IMR-90 (cell line): ENCODE measurements at places on chromosomes 4 and X. TPM values are rescaled to one million over a fixed set of nuclear protein-coding genes. Genes with fewer than 3 reads are reported as not detected.
A peak's percentile ranks its signal among the peaks of the same experiment; 100 is the strongest.

DNA sequence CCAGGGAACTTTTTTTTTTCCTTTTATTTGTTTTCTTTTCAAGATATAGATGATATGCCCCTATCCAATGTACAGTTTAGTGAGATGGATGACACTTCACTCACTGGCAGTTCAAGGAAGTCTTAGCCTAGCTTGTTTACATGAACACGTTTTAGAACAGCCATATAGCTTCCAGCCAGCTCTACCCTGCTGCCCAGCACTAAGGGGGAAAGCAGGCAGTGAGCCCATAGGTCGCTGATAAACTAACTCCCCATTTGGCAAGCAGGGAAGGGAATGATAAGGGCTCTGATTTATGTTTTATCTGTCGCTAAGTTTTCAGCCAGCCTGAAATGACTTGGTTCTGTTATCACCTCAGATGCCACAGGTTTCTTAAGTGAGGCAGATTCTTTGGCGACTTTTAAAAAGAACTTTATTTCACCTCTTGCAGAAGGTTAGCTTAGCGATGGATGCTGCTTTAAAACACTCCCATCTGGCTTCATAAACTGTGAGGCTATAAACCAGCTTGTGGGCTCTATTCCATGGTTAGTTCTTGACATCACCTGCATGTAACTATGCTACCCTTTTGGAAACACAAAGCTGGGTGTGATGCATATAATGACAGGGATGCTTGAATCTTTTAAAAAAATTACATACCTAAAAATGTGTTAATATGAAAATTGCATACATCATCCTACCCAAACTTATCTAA, 348.4 kb downstream of the FBXO8 start:
- H3K36me3 ChIP-seq = no peaks in the 10 kb centered on the region
- no peaks in the 10 kb centered on the region for H3K4me1 ChIP-seq
- no peak overlapping the region for H3K27ac ChIP-seq
- H3K4me3 ChIP-seq = no peak overlapping the region
- DNase-seq = no peak

- H3K27me3 ChIP-seq = no peaks in the 10 kb centered on the region
- H3K36me3 ChIP-seq = no peaks in the 10 kb centered on the region
- no peak for DNase-seq
- no peak overlapping the region for H3K4me3 ChIP-seq
- no peak overlapping the region for H3K27ac ChIP-seq
- no peaks in the 10 kb centered on the region for H3K4me1 ChIP-seq
Measured at GRCh38 chr4:81565142-81565870, 93.6 kb upstream of the RASGEF1B start.

DNA sequence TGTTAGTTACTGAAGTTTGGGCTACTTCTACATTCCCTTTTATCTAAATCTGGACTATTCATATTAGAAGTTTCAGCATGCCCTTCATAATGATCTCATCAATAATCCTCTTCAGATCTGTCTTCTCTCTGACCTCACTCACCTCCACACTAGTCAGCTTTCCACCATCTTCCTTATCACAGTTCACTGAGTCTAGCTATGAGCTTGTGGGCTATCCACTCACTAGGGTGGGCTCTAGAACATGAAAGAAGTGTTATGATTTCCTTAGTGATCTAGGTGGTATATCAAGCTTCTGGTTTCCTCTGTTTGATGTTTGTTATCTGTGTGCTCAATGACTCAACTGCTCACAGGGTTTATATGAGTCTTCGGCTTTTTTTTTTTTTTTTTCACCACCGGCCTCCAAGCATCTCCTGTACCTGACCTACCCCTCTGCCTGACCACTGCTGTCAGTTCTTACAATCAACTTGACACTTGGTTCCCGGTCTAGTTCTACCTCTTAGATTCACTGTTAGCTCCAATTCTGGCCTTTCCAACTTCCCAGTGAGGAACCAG, 103.1 kb downstream of the PAPSS1 start:
- DNase-seq = peak; percentile 13
- no peaks in the 10 kb centered on the region for H3K27me3 ChIP-seq
- no peak overlapping the region for H3K4me3 ChIP-seq
- peaks cover 8% of the 10 kb centered on the region; the same call in 1 of the 2 replicates for H3K4me1 ChIP-seq

DNA sequence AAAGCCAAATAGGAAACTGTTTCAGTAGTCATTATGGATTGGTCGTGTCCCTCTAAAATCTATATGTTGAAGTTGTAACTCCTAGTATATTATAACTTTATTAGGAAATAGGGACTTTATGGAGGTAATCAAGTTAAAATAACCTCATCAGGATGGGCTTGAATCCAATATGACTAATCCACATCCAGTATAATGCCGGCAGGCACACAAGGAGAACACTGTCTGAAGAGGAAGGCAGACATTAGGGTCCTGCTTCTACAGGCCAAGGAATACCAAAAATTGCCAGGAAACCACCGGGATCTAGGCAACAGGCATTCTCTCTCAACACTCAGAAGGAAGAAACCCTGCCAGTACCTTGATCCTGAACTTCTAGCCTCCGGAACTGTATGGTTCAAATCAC, 130.3 kb downstream of the ATP10D start:
- H3K27me3 ChIP-seq = no peaks in the 10 kb centered on the region
- no peak overlapping the region for H3K27ac ChIP-seq

DNA sequence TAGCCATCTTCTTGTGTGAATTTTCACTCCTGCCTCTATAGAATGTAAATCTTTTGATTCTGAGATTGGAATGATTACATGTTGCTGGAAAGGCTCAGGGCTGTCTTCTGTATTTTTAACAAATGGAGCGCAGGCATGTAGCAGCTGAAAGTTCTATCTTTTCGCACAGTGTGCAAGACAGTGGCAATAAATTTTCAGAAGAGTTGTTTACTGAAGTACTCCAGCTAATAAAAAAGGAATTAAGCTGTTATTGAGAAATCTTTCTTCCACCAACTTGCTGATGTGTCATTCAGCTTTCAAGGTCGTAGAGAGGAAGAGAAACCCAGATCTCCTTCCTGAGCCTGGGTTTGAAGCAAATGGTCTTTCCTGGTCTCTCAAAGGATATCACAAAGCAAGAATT, 122.0 kb upstream of the PUDP start:
- peak; percentile 58 for DNase-seq
- no peak overlapping the region for H3K4me3 ChIP-seq

DNA sequence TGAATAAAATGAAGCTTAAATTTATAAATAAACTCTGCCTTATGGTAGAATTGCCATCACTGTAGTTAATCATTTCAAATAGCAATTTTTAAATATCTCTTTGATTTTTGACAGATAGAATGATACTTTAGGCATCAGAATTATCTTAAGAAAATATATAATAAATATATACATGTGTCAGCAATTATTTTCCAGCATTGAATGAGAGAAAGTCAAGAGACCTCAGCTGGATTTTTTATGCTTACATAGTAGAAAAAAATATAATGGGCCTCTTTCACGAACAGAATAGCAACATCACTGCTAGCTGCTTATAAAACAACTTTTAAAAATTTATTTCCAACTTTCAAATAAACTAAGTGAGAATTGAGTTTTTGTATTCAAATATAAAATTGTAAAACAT, 424.0 kb upstream of the MAGEB16 start:
- H3K4me3 ChIP-seq = no peak overlapping the region
- H3K4me1 ChIP-seq = no peaks in the 10 kb centered on the region
- H3K36me3 ChIP-seq = no peaks in the 10 kb centered on the region
- DNase-seq = no peak
- no peak overlapping the region for H3K27ac ChIP-seq

GRCh38 chrX:147680251-147680650, 231.5 kb upstream of the FMR1 start:
- H3K27ac ChIP-seq = no peak overlapping the region
- no peaks in the 10 kb centered on the region for H3K27me3 ChIP-seq
- no peaks in the 10 kb centered on the region for H3K36me3 ChIP-seq
- H3K4me3 ChIP-seq = no peak overlapping the region

DNA sequence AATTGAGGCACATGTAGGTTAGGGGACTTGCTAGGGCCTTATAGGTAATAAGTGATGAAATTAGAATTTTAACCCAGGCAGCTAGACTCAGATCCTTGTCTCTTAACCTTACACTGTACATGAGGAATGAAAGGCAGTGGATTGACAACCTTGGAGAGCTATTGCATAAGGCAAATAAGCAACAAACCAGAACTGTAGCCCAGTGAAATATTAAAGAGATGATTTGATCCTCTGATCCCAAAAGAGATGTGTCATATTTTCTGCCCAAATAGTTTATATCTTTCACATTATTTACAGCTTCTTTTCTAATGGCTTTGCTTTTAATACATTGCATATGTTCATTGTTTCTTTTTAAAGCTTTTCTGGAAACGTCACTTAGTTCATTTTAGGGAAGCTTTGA, 252.6 kb downstream of the ANK2 start:
- H3K27me3 ChIP-seq = no peaks in the 10 kb centered on the region
- H3K27ac ChIP-seq = no peak overlapping the region
- H3K36me3 ChIP-seq = no peaks in the 10 kb centered on the region
- no peaks in the 10 kb centered on the region for H3K4me1 ChIP-seq
- H3K4me3 ChIP-seq = no peak overlapping the region

DNA sequence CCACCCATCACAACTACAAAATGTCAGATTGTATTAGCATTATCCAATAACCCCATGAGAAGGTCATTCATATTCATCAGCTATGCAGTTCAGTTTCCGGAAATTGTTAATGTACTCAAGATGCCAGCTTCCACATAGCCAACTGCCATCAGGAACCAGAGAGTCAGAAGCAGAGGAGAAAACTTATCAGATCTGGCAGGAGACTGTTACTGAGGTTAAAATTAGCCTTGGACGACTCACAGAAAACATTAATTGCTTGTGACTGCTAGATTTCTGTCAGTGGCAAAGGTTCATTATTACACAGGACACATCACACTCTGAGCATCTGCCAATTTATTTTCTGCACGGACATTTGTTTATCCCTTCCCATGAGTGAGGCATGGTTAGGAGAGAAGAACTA, 352.8 kb downstream of the DHRSX start:
- H3K4me3 ChIP-seq = no peak overlapping the region
- H3K36me3 ChIP-seq = no peaks in the 10 kb centered on the region
- H3K27ac ChIP-seq = no peak overlapping the region
- no peak for DNase-seq

- no peaks in the 10 kb centered on the region for H3K4me1 ChIP-seq
- H3K27me3 ChIP-seq = peaks cover 2% of the 10 kb centered on the region; the same call in 1 of the 2 replicates
- H3K36me3 ChIP-seq = no peaks in the 10 kb centered on the region
- DNase-seq = no peak
- H3K4me3 ChIP-seq = no peak overlapping the region
- H3K27ac ChIP-seq = no peak overlapping the region
Measured at GRCh38 chr4:100106982-100107381, 83.3 kb downstream of the DDIT4L start.

DNA sequence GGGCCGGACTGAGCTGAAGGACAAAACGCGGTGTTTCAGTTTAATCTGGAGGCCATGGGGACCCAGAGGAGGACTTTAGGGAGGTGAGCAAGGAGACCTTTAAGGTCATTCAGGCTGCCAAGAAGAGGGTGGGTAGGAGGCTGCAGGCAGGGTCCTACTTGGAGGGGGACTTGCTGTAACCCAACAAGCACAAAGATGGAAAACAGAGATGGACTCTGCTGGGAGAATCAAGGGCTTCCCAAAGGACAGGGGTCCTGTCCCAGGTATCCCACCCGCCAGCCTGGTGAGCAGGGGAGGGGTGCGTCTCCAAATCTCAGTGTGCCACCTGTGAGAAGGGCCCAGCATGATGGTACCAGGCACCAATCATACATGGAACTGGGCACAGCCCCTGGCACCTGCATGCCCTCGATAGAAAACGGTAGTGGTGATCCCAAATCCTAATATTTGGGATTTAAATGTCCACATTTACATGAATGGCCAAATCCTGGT, 3.9 kb upstream of the HAUS3 start:
- peaks cover 25% of the 10 kb centered on the region; the same call in 1 of the 2 replicates for H3K36me3 ChIP-seq
- H3K4me3 ChIP-seq = no peak overlapping the region

GRCh38 chrX:53075011-53075410, 7.2 kb upstream of the TSPYL2 start:
- H3K36me3 ChIP-seq = peaks cover 13% of the 10 kb centered on the region
- peaks cover 2% of the 10 kb centered on the region; the same call in 1 of the 2 replicates for H3K4me1 ChIP-seq
- H3K27ac ChIP-seq = no peak overlapping the region

DNA sequence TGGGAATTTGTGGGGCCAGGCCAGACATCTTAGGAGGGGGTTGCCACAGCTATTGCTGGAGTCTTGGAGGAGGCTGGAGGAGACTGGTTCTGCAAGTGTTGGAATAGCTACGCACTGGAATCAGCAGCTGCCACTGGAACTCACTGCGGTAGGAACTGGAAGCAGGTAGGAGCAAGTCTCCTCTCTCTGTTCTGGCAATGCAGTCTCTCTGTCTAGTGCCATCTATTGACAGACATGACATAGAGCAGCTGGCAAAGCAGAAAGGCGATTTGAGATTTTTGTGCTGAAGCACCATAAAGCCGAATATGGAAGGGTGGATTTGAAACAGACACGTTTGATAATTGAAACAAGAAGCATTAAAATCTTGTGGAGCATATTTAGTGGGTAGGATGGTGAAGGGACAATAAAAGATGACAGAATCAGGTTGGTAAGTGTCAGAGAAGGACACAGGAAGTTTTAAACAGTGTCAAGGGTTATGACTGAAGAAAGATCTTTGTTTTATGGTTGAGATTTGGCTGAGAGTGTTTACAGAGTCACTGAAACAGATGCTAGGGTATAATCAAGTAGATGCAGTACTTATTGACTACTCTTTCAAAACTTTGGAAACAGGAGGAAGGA, 23.5 kb upstream of the SYNPO2 start:
- no peaks in the 10 kb centered on the region for H3K27me3 ChIP-seq
- H3K4me3 ChIP-seq = no peak overlapping the region
- DNase-seq = peak; percentile 64

GRCh38 chrX:45768666-45769236, 568.1 kb upstream of the DIPK2B start:
- H3K4me3 ChIP-seq = peak overlapping the region; percentile 68
- H3K27me3 ChIP-seq = no peaks in the 10 kb centered on the region
- peaks cover 4% of the 10 kb centered on the region; the same call in 1 of the 2 replicates for H3K4me1 ChIP-seq
- DNase-seq = no peak
- peak overlapping the region; percentile 81; the same call in 1 of the 2 replicates for H3K27ac ChIP-seq
- H3K36me3 ChIP-seq = peaks cover 2% of the 10 kb centered on the region; the same call in 1 of the 2 replicates

GRCh38 chr4:4803216-4803911, 56.1 kb upstream of the MSX1 start:
- no peaks in the 10 kb centered on the region for H3K4me1 ChIP-seq
- H3K36me3 ChIP-seq = no peaks in the 10 kb centered on the region
- peaks cover 6% of the 10 kb centered on the region; the same call in 1 of the 2 replicates for H3K27me3 ChIP-seq
- no peak overlapping the region for H3K4me3 ChIP-seq
- H3K27ac ChIP-seq = no peak overlapping the region
- no peak for DNase-seq

The AFP gene
- total RNA-seq = 0.56 and 1.3 TPM in 2 replicates

The KIAA1210 gene
- not detected in 2 replicates for total RNA-seq

The GAGE2A gene
- total RNA-seq = not detected in 2 replicates

The SHISA3 gene
- under 0.01 and 0.18 TPM in 2 replicates for total RNA-seq

The TAF7L gene
- total RNA-seq = 0.18 and 0.28 TPM in 2 replicates

The TMPRSS11B gene
- not detected in 2 replicates for total RNA-seq

The NUDT11 gene
- total RNA-seq = 13.8 and 19.2 TPM in 2 replicates

The FGG gene
- total RNA-seq = not detected in 2 replicates

The TMPRSS11D gene
- not detected in 2 replicates for total RNA-seq

The ARMCX4 gene
- total RNA-seq = 2.3 and 3.1 TPM in 2 replicates

The S100P gene
- total RNA-seq = not detected in 2 replicates

The PCSK1N gene
- not detected in 2 replicates for total RNA-seq

The ADGRG2 gene
- total RNA-seq = under 0.01 TPM in 2 replicates

The DRP2 gene
- 6.9 and 7.0 TPM in 2 replicates for total RNA-seq

The RASL11B gene
- total RNA-seq = 0.18 and 0.28 TPM in 2 replicates

The AMBN gene
- total RNA-seq = not detected in 2 replicates

The ACE2 gene
- not detected in 2 replicates for total RNA-seq

The VEGFC gene
- 22.9 and 26.9 TPM in 2 replicates for total RNA-seq

The USP17L30 gene
- not detected in 2 replicates for total RNA-seq
